Right renal pelvis (tissue), 4 donors: ENCODE measurements at places on chromosomes 2 and 18. TPM values are rescaled to one million over a fixed set of nuclear protein-coding genes. Genes with fewer than 3 reads are reported as not detected.

GRCh38 chr2:232230560-232230959 is 148.0 kb upstream of the ALPP start:
- DNase-seq: no peak

- DNase-seq: peak; percentile 23
Observed at GRCh38 chr2:88765154-88765888, 73.8 kb downstream of the RPIA start.

DNA sequence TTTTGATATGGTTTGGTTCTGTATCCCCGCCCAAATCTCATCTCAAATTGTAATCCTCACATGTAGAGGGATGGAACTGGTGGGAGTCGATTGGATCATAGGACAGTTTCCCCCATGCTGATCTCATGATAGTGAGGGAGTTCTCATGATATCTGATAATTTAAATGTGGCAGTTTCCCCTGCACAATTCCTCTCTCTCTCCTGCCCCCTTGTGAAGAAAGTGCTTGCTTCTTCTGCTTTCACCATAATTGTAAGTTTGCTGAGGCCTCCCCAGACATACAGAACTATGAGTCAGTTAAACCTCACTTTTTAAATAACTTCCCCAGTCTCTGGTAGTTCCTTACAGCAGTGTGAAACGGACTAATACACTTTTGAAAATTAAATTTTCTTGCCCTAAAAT is 12.3 kb upstream of the KCNJ3 start:
- no peak for DNase-seq

GRCh38 chr2:50840341-50841124 is 191.4 kb downstream of the NRXN1 start:
- DNase-seq: no peak

- no peak for DNase-seq
Observed at GRCh38 chr2:226733927-226734564, 65.6 kb downstream of the IRS1 start.

GRCh38 chr2:157190151-157190550 is 67.4 kb upstream of the GALNT5 start:
- DNase-seq: no peak

GRCh38 chr2:11212645-11213044 is 57.4 kb downstream of the SLC66A3 start:
- no peak for DNase-seq

DNA sequence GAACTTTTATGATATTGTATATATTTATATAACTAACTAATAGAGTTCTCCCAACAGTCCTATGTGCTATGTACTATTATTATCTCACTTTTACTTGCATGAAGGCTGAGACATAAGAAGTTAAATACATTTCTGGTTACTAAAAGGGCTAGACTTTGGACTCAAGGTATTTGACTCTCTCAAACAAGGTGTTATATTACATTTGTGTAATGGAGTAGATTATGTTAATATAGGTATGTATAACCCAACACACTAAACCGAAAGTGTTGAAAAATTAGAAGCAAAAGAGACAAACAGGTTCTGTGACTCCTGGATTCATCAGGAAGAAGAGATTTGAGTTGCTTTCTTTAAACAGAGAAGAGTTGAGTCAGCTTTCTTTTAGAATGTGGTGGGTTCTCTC is 733.6 kb upstream of the ZEB2 start:
- no peak for DNase-seq

DNA sequence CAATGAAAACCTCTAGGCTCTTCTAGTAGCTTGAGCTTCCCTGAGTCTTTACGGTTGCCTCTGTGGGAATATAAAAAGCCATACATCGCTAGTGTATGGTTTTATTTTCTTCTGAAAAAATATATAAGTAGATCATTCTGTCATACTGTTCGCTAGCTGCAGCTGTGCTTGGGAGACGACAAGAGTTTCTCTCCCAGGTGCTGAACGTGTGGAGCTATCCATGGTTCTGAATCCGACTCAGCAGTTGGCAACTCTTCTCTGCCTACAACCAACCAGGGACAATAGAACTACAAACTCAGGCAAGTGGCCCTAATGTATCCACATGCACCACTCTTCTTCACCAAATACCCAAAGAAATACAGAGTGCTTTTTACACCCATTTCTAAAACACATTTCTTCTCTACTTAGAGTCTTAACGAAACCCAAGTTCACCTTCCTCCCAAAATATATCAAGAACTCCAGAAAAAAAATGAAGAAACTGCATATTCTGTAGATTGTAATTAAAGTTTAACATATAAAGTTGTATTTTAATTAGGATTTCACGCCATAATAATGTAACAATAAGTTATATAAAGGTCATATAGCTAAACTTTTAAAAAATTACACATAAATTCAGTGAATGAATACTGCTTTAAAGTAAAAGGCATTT is 2.2 kb upstream of the KCNH7 start:
- peak; percentile 83 for DNase-seq

- DNase-seq: no peak
Observed at GRCh38 chr18:11955239-11956029, 25.9 kb upstream of the IMPA2 start.

- DNase-seq: no peak
Observed at GRCh38 chr18:58870621-58871020, 5.9 kb downstream of the ZNF532 start.

DNA sequence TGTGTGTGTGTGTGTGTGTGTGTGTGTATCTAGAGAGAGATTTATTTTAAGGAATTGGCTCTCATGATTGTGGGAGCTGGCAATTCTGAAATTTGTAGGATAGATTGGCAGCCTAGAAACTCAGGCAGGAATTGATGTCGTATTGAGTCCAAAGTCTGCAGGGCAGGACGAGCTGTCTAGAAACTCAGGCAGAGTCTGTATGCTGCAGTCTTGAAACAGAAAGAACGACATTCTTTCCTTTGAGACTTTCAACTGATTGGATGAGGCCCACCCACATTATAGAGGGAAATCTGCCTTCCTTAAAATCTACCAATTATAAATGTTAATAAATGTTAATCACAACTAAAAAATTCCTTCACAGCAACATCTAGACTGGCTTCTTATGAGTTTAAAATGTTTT is 436.6 kb upstream of the FANCL start:
- DNase-seq: no peak

DNA sequence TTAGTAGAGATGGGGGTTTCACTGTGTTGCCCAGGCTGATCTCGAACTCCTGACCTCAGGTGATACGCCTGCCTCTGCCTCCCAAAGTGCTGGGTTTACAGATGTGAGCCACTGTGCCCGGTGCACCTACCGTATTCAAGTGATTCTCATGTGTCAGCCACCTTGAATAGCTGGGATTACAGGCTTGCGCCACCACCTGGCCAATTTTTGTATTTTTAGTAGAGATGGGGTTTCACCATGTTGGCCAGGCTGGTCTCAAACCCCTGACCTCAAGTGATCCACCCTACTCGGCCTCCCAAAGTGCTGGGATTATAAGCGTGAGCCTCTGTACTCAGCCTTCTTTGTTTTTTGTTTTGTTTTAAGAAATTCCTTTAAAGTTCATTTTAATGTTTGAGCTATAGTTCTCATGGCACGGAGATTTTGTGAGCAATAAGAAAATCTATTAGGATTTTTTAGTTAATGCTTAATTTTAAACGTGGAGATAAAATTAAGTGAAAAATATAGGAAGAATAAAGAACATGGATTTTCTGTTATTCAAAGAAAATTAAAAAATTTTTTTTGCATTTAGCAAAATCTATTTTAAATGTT is 242.6 kb downstream of the PHLPP1 start:
- no peak for DNase-seq

GRCh38 chr2:233068762-233069418 is 8.7 kb downstream of the INPP5D start:
- no peak for DNase-seq

- no peak for DNase-seq
Observed at GRCh38 chr2:61016392-61017002, 1.0 kb upstream of the PEX13 start.

- DNase-seq: no peak
Observed at GRCh38 chr18:56233595-56233994, 404.8 kb downstream of the TXNL1 start.

DNA sequence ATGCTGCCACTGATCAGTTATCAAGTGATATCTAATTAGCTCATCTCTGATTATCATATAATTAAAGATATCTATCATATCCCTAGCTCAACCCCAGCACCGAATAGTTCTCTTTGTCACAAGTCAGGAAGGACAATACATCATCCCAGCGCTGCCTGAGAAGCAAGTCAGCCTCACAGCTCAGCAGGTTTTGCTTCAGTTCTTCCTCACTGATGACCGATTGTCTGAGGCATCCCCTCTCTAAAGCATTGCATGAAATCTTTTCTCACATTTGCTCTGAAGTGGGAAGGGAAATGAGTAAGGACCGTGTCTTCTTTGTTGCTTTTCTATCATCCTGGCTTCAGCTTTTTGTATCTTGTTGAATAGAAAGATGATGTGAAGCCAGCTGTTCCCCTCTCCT is 247.9 kb downstream of the CMPK2 start:
- DNase-seq: no peak

DNA sequence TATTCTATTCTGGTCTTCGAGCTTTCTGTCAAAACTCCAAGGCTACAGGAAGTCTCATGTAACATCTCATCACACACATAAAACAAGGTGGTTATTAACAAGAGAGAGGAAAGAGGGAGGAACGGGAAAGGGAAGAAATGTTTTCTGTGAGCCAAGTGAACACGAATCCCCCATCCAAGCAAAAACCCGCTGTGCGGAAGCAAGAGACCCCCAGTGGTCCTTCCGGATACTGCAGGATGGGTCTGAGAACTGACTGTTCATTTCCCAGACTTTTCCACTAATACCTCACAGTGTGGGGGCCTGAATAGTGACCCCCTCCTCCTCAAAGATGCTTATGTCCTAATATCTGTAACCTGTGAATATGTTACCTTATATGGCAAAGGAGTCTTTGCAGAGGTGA is 19.0 kb upstream of the DIPK1C start:
- DNase-seq: no peak

DNA sequence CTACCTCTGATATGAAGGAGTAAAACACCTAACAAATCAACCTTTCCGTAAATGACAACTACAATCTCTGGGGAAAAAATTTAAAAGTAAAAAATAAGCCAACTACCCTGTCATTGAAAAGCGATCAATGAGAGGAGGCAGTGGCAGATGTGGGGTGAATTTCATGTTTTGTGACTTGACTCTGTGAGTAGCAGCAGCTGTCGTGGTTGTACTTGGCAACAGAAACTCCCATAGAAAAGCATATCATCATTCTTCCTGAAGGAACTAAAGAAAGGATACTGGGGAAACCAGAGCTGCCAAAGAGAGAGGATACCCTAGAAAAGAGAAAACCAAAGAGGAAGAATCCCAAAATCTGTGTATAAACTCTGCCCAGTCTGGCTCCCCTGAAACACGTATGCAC is 236.4 kb downstream of the TNS1 start:
- no peak for DNase-seq

DNA sequence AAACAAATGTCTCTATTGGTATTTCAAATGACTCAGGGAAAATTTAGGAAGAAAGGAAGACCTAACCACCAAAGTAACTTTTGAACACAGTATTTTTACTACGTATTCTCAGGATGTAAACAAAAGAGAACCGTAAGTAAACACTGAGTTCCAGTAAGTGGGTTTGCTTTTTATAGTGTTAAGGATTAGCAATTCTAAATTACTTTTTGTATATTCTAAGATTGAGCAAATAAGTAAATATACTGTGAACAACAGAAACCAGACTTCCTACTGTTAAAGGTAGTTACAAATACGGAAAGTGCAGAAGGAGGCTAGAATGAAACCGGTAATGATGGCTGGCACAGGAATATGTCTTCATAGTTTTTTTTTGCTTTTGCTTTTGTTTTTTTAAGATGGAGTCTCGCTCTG is 31.5 kb downstream of the SESTD1 start:
- DNase-seq: no peak

- no peak for DNase-seq
Observed at GRCh38 chr18:11736656-11737055, 47.6 kb downstream of the GNAL start.

DNA sequence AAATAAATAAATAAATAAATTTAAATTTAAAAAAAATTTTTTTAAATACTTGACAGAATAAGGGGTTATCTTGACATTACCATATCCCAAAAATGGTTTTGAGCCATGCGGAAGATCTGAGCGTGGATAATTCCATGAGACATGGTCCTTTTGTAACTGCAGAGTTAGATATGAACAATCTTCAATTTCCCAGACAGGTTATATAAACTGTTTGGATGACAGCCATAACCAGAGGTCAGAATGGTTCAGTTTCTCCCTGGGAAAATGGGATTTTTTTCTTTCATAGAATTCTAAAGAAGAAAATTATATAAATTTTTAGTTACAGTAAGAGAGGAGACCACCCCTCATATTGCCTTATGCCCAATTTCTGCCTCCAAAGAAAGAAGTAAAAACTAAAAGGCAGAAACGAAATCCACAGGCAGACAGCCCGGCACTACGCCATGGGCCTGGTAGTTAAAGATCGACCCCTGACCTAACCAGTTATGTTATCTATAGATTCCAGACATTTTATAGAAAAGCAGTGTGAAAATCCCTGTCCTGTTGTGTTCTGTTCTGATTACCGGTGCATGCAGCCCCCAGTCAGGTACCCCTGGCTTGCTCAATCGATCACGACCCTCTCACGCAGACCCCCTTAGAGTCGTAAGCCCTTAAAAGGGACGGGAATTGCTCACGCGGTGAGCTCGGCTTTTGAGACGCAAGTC is 3.0 kb downstream of the GALM start:
- DNase-seq: no peak

DNA sequence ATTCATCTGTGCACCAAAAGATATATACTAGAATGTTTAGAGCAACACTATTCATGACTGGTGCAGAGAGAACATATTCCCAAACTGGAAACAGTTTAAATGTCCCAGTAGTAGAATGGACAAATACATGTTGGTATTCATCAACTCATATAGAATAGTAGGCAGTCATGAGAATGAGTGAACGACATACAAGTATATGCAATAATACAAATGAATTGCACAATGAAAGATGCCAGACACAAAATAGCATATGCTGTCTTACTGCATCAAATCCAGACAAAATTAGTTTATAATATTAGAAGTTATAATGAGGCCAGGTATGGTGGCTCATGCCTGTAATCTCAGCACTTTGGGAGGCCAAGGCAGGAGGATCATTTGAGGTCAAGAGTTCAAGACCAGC is 8.3 kb upstream of the PRKAG3 start:
- DNase-seq: no peak

GRCh38 chr18:31450409-31450808 is 2.9 kb downstream of the DSG3 start:
- no peak for DNase-seq

GRCh38 chr2:59297816-59298215 is 1056.7 kb upstream of the FANCL start:
- no peak for DNase-seq

- peak; percentile 75 for DNase-seq
Observed at GRCh38 chr2:163800951-163801381, 65.2 kb upstream of the FIGN start.

- no peak for DNase-seq
Observed at GRCh38 chr18:3611313-3612090, 161.5 kb downstream of the TGIF1 start.

- DNase-seq: no peak
Observed at GRCh38 chr2:130372833-130373807, 17.3 kb downstream of the PTPN18 start.

GRCh38 chr2:1702186-1702565 is 42.1 kb downstream of the PXDN start:
- no peak for DNase-seq

Gene OLA1
- polyA plus RNA-seq: 187 TPM

Gene SULT1C4
- polyA plus RNA-seq: 39.9 TPM

Gene ANO7
- polyA plus RNA-seq: 2.6 TPM

Gene SPEG
- 13.1 TPM for polyA plus RNA-seq

Gene UGT1A4
- polyA plus RNA-seq: not detected

Gene MAP3K19
- 0.83 TPM for polyA plus RNA-seq

Gene PPP1CB
- 201 TPM for polyA plus RNA-seq

Gene PCARE
- 0.46 TPM for polyA plus RNA-seq

Gene TTN
- polyA plus RNA-seq: 1.1 TPM

Gene ZEB2
- 148 TPM for polyA plus RNA-seq
